ENCODE measurements at places on chromosomes 5 and 9. TPM values are rescaled to one million over a fixed set of nuclear protein-coding genes. Genes with fewer than 3 reads are reported as not detected.

Gene TAF11L10
- total RNA-seq = not detected

Gene FANCG
- total RNA-seq = 97.6 TPM

Gene SLC27A6
- not detected for total RNA-seq

Gene DPP7
- total RNA-seq = 323 TPM

Gene ARID3C
- 0.34 TPM for total RNA-seq

Gene SEMA4D
- total RNA-seq = 283 TPM

Gene GRM6
- total RNA-seq = not detected

Gene IL13
- 17.8 TPM for total RNA-seq

Gene C7
- total RNA-seq = not detected

Gene GPSM1
- total RNA-seq = 8.6 TPM

Gene MYMK
- total RNA-seq = not detected

Gene FOXE1
- not detected for total RNA-seq

Gene CDC20B
- total RNA-seq = 0.08 TPM

Gene SH3GLB2
- total RNA-seq = 54.5 TPM

Gene ODF2
- total RNA-seq = 73.4 TPM

Gene CARD9
- total RNA-seq = 2.7 TPM

Gene GZMA
- total RNA-seq = 18.3 TPM

Gene HSPB3
- total RNA-seq = not detected

Gene NMUR2
- total RNA-seq = not detected

Gene C5orf52
- total RNA-seq = not detected

Gene ADCY2
- total RNA-seq = not detected

Gene GFI1B
- total RNA-seq = not detected

Gene PCDHGA2
- total RNA-seq = not detected

Gene LIX1
- total RNA-seq = not detected

Gene ENTPD2
- not detected for total RNA-seq

Gene ZNF354C
- 5.7 TPM for total RNA-seq

Gene SLC6A19
- not detected for total RNA-seq

Gene GRK6
- total RNA-seq = 179 TPM

Gene ANKRD20A1
- not detected for total RNA-seq

Gene LHX3
- not detected for total RNA-seq
